ENCODE measurements at places on chromosomes 7 and 10.

DNA sequence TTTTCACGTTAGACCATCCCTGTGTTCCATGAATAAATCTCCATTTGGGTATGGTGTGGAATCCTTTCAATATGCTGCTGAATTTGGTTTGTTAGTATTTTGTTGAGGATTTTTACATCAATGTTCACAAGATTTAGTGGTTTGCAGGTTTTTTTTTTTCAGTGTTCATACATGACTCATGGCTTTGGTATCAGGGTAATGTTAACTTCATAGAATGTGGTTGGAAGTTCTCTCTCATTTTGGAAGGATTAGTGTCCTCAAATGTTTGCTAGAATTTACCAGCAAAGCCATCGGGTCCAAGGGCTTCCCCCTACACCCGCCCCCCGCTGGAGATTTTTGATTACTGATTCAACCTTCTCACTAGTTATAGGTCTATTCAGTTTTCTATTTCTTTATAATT lies 398.0 kb downstream of the NXPH1 start:
- DNase-seq = no peak

DNA sequence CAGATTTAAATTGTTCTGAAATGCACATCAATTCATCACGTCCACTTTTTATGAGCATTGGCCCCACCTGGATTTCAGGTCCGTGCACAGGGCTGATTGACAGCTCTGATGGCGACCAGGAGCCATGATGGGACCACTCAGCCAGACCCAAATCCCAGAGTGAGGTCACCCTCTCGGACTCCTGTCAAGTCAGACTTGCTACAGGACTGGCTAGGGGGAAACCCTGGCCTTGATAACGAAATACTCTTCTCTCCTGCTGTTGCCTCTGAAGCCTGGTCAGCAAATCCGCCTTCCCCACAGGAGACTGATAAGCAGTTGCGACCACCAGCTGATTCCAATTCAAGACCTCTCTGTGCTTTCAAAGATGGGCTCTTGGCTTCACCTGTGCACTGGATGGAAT lies 76.4 kb downstream of the CARD11 start:
- DNase-seq = no peak

GRCh38 chr10:717458-717857 lies 28.0 kb upstream of the DIP2C start:
- DNase-seq = no peak

DNA sequence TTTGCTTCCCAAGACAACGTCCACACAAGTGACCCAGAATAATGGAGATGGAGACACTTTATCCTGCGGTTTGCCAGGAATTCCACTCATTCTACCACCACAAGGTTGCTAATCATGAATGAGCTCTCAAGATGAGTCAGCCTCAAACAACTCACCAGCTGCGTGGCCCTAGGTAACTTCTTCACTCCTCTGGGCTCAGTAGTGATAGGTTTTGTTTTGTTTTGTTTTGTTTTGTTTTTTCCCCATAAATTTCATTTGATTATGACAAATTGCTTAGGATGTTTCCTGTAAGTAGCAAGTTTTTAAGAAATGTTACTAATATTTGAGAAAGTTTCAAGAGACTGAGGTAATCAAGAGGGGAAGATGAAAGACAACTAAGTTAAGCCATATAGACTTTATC lies 286.8 kb downstream of the PARD3 start:
- no peak for DNase-seq

- DNase-seq = no peak
These were observed 1.8 kb downstream of the SNX8 start for GRCh38 chr7:2312267-2312929.

- DNase-seq = no peak
These were observed 9.8 kb upstream of the GIMAP5 start for GRCh38 chr7:150727381-150727780.

- no peak for DNase-seq
These were observed 650.5 kb downstream of the SORCS3 start for GRCh38 chr10:105291571-105291970.

- no peak for DNase-seq
These were observed 135.9 kb downstream of the PAXIP1 start for GRCh38 chr7:154867068-154867467.

DNA sequence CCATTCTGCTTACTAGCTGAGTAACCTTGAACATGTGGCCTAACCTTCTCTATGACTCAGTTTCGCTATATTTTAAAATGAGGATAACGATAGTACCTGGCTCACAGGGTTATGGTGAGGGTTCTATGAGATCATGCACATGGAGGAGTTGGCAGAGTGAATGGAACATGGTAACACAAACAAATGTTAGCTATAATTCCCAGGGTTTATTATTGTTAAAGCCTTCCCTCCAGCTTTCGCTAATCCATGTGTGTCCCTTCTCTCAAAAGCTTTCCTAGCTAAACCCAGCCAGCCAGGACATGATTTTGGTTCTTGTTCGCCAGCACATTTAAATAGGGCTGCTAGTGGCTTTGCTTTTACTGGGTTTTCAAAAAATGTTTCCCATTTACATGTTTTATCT lies 361.0 kb upstream of the NFE2L3 start:
- DNase-seq = no peak

- DNase-seq = no peak
These were observed 19.3 kb downstream of the PROSER2 start for GRCh38 chr10:11842411-11842810.

DNA sequence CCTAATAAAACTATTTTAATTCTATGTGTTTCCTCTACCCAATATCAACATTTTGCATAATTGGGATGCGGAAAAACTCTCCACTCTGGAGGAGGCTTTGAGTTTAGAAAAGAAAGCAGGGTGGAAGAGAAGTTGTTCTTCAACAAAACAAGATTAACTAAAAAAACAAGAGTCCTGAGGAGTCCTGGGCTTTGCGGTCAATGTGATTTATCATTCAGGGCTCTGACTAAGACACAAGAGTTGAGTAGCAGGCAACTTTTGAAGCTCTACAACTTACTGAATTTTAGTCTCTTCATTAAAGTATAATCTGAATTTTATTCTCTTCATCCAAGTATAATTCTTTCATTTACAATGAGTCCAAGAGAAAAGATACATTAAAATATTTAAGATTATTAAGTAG lies 18.3 kb upstream of the TMEM26 start:
- DNase-seq = no peak

- DNase-seq = no peak
These were observed 450.6 kb upstream of the SORCS1 start for GRCh38 chr10:107614939-107615685.

GRCh38 chr7:32069116-32069650 lies 1.0 kb downstream of the PDE1C start:
- no peak for DNase-seq

DNA sequence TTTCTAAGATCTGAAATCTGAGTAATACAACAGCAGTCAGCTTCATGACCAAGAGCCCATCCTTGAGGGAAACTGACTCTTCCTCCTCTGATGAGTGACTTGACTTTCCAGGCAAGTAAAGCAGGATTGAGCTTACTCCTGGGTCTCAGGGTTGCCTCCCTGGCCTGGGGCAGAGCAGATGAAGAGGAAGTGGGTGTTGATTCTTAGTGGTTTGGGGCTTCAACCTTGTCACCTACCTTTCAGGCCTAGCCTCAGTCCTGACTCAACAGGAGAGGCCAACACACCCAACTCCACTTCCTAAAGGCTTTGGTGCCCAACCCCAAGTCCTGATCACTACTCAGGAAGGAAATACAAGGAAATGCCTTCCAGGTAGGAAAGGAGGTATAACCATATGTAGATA lies 54.1 kb downstream of the KCNMA1 start:
- DNase-seq = no peak

GRCh38 chr10:17001961-17002749 lies 127.5 kb downstream of the CUBN start:
- DNase-seq = no peak

- no peak for DNase-seq
These were observed 33.9 kb downstream of the BNIP3 start for GRCh38 chr10:131947631-131948347.

GRCh38 chr7:52720856-52721255 lies 314.6 kb upstream of the POM121L12 start:
- no peak for DNase-seq

DNA sequence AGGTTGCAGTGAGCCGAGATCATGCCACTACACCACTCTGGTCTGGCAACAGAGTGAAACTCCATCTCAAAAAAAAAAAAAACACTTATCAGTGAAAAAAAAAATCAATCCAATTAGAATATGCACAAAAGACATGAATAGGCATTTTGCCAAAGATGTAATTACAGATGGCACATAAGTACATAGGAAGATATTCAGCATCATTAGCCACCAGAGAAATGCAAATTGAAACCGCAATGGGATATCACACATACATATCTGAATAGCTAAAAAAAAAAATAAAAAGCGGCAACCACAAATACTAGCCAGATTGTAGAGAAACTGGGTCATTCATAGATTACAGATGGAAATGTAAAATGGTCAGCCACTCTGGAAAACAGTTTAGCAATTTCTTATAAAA lies 1310.8 kb downstream of the XPNPEP1 start:
- no peak for DNase-seq

- no peak for DNase-seq
These were observed 3.8 kb downstream of the LCOR start for GRCh38 chr10:96835899-96836298.

DNA sequence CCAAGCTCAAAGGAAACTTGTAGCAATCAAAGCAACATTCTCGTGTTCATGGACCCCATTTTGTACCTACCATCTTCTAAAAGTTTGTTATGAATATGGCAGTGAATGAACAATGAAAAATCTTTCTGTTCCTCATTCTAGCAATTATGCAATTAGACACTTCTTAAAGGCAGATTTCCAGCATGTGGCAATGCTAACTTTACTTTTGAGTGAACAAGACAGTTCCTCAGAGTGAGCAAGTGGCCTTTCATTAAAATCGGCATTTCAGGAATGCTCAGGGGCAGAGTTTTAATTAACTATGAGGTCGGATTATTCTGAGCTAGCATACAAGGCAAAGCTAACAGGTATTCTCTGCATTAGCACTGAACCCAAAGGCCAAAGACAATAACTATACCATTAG lies 48.4 kb upstream of the NFE2L3 start:
- no peak for DNase-seq

DNA sequence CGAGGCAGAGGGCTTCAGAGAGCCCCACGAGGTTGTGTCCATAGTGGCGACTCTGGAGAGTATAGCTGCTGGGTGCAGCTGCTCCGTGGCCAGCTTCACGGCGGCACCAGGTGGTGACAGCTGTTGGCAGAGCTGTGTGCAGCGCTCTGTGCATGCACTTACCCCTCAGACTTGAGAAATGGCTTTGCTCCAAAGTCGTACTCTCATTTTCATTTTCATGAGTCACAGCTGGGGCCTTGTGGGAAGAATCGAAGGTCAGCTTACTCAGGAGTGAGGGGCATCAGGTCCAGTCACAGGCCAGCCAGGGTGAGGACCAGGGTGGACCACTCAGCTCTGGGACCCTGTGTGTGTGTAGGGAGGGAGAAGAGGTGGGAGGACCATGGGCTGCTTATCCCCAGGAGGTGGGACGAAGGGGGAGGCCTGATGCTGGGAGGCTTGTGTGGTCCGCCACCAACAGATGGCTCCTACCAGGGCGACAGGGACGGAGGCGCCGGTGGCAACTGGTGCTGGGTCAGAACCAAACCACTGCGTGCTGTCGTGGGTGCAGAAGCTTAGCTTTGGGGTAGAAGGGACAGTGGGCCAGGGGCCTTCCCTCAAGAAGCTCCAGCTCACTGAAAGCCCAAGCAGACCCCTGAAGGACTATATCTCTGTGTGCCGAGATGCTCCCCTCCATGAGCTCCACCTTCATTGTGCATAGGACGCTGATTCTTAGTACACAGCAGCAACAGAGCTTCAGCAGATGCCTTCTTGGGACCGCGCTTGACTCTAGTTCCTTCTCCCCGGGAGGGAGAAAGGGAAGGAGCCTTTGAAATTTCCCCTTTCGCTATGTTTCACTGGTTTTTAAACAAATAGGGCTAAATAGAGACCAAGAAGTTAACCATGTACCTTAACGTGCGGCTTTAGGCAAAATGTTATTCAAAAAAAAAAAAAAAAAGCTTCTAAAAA lies 225.0 kb downstream of the CELF2 start:
- no peak for DNase-seq

- DNase-seq = no peak
These were observed 41.0 kb downstream of the UBE2H start for GRCh38 chr7:129911790-129912189.

DNA sequence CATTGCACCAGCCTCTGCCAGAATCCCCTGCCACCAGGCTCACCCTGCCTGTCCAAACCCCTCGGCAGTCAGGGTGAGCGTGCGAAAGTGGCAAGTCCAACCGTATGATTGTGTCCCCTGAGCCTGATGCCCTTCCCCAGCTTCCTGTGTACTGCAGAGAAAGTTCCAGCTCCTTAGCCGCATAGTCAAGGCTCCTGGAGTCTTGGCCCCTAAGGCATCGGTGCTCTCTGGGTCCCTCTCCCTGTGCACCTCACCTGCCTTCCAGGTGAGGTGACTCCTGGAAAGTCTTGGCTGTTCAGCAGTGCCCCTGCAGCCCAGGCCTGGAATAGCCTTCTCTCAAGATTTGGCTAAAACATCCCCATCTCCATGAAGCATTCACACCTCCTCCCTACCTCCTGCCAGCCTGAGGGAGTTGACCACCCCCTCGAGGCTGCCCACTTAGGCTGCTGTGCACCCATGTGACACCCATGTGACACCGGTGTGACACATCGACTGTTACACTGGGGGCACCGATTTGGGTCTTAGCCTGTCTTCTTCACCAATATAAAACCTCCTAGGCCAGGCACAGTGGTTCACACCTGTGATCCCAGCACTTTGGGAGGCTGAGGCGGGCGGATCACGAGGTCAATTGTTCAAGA lies 56.1 kb upstream of the ELN start:
- no peak for DNase-seq

DNA sequence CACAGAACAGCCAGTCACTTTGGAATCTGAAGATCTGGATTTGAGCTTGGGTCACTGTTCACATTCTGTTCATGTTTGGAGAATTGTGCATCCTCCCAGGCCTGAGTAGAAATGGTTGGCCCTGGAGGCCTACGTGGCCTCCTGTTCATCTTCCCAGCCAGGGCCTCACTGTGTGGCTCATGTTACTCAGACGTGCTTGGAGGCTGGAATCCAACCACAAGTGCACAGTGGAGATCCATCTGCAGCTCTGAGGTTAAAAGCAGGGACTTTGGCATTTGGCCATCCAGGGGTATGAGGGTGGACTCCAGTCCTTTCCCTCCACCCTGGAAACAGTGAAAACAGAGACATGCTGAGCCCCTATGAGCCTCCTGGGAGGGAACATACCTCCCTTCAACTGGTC lies 709.0 kb upstream of the IGFBP3 start:
- DNase-seq = no peak

DNA sequence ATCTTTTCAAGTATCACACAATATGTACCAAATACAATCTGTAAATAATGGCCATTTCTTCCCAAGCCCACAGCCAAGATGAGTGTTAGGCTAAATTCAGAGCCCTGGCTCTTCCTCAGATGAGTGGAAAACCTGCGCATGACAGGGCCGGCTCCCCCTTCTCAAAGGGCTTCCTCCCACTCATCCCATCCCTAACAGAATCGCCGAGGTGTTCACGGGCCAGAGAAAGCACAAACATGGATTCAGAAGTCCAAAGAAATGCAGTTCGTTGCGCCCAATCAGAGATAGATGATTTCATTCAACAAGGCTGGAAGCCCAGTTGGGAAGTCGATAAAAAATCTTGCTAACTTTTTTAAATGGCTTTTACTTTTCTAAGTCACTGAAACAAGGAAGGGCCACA lies 121.8 kb downstream of the UBE2H start:
- DNase-seq = no peak
